ENCODE measurements at places on chromosomes 12 and 14.

DNA sequence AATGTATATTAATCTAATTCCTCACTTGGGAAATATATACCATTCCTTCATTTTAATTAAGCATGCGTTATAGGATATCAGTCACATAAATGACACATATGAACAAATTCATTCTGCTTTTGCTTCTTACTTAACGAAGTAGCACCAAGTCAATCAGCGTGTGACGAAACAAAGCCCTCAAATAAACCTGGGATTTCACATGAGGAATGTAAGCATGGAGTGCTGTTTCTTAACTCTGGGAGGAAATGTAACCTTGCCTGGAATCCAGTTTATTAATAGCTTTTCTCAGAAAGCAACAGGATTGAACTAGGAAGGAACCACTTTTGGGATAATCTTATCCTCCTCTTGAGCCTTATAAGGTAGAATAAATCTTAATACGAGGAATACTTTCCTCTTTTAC, 72.0 kb downstream of the NIN start:
- DNase-seq, result no peak

GRCh38 chr14:67856827-67857226, 37.2 kb downstream of the RAD51B start:
- DNase-seq, result no peak

GRCh38 chr14:25056688-25057078, 6.7 kb upstream of the STXBP6 start:
- no peak for DNase-seq

- DNase-seq, result no peak
Measured at GRCh38 chr12:53579545-53579955, 46.6 kb downstream of the ATF7 start.

- DNase-seq, result no peak
Measured at GRCh38 chr14:104384776-104385071, 194.8 kb upstream of the C14orf180 start.

GRCh38 chr14:99467336-99468078, 13.2 kb downstream of the SETD3 start:
- DNase-seq, result no peak

DNA sequence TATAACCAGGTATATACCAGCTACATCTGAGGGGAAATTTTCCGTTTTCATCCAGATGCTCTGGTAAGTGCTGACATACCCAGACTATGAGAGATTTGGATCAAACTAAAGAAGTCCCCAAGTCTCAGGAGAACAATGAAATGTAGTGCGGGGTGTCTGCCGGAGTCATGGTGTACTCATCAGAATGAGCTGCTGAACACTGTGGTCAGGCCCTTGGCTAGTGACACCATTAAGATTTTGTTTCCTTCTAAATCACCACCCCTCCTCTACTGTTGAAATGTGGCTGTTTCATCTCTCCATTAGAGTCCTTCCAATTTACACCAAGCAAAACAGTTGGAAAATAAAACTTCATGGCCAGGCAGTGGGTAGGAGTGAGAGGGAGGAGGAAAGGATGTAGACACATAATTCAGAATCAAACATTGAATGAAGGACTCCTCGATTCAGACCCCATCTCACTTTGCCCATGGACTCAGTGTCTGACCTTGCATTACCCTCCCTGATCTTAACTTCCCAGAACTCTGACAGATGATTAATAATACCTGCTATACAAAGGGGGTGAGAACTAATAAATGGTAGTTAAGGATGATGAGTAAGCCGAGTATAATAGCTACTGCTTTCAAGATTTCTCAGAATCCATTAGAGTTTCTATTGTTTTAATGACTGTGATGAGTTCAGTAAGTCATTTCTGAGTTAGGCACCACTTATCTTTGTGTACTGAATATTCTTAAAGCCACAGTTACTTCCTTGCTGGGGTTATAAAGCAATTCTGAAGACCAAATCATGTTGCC, 127.4 kb downstream of the CRADD start:
- DNase-seq, result no peak

GRCh38 chr14:24853446-24853845, 196.5 kb downstream of the STXBP6 start:
- DNase-seq, result no peak
